Activated CD4-positive, alpha-beta memory T cell treated with anti-CD3 and anti-CD28 coated beads for 36 hours (primary cell): ENCODE measurements at places on chromosomes 7 and 10.

DNA sequence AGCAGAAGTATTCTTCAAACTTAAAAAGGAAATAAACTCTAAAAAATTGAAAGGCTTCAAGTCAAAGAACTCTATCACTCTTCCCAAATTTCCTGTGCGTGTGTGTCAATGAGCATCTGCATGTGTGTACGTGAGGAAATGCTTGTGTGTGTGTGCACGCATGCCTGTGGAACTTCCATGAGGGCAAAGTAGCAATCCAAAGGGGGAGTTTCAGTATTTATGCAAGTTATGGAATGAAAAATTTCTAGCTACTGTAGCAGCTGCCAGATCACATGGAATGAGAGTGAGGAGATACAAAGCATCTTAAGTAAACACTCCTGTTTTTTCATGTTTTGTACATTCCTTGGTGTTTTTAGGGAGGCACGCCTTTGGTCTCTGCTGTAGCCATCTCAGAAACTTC is 152.6 kb downstream of the RAPGEF5 start:
- no peak for DNase-seq

DNA sequence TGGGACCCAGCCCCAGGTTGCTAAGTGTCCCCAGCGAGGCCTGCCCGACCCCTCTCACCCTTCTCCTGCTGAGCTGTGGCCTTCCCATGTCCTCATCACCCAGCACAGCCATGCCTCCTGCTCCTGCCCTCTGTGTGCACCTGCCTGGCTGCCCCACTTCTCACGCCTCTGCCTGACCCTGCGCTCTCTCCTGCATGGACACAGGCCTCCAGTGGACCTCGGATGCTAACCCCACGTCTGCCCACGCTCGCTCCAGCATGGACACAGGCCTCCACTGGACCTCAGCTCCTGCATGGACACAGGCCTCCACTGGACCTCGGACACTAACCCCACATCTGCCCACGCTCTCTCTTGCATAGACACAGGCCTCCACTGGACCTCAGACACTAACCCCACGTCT is 111.6 kb downstream of the ADARB2 start:
- no peak for DNase-seq

DNA sequence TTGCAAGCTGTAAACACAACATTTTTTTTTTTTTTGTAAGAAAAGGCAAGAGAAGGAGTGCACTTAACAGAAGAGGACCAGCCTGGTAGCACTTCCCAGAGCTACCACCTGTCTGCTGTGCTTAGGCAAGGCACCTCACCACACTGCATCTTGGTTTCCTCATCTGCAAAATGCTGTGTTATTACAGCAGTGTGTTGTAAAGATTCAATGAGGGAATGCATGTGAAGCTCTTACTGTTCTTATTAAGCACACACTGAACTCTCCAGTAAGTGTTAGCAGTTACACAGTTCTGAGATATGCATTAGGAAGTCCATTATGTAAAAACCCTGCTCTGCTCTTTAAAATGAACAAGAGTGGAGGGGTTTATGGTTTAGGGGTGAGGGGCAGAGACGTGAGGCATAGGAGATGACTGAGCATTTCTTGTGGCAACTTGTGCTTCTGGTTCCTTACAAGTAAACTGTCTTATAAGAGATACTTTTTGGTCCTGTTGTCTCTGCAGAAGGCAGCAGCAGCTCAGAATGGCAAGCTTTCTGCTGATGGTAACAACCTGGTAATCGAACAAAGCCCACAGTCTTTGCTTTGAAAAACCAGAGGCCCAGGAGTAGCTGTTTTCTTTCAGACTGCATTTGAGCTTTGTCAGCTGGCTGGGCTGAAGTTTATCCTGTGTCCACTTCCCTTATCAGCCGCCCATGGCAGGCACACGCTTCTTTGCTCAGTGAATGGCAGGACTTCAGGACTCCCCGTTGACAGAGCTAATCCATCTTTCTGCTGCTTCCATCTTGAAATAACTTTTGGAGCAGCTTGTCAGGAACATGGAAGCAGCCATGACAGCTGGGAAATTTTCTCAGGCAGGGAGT is 98.8 kb upstream of the BMPER start:
- DNase-seq = no peak

- no peak for DNase-seq
These were observed 81.5 kb downstream of the GALNT11 start for GRCh38 chr7:152106990-152107389.

GRCh38 chr7:27151931-27152815 is at the start of gene HOXA3:
Gene HOXA3, minus strand, starts transcription at chr7:27152583. Its CDS starts 41,943 bp downstream, at chr7:27110640.
- DNase-seq = no peak

- DNase-seq = no peak
These were observed 163.3 kb upstream of the PRKCQ start for GRCh38 chr10:6743291-6743849.

- no peak for DNase-seq
These were observed 485.3 kb upstream of the ADARB2 start for GRCh38 chr10:2222631-2223030.

DNA sequence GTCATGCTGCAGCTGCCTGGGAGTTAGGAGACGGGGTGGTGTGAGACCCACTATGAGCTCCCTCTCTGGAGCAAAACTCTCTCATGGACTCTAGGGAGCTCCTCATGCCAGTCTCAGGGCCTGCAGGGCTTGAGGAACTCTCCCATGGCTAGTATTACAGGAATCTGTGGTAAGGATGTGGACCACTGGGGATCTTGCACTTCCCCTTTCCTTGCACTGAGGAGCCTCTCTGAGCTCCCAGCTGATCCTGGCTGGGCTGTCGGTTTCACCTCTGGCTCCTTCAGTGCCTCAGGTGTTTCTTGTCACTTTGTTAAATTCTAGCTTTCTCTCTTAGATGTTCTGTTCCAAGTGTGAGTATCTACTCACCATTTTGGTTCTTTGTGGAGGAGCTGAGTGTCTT is 71.6 kb upstream of the IMMP2L start:
- DNase-seq = no peak

- no peak for DNase-seq
These were observed 32.2 kb downstream of the VWA2 start for GRCh38 chr10:114271075-114271778.

DNA sequence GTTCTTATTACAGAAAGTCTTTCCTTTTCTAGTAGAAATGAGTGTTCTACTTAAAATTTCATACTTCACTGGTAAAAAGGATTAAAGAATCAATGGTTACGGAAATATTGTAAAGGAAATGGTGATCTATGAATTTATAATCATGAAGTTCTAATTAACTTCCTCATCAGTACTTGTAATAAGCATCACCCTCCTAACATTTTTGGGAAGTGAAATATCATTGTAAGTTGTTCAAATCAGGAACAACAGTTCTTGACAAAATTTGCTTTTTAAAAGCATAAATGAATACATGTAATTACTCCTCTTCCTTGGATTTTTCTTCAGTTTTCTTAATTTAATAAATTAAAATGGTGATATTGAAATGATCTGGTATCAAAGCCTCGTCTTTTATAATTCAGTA is 5.6 kb upstream of the PCGF5 start:
- no peak for DNase-seq

DNA sequence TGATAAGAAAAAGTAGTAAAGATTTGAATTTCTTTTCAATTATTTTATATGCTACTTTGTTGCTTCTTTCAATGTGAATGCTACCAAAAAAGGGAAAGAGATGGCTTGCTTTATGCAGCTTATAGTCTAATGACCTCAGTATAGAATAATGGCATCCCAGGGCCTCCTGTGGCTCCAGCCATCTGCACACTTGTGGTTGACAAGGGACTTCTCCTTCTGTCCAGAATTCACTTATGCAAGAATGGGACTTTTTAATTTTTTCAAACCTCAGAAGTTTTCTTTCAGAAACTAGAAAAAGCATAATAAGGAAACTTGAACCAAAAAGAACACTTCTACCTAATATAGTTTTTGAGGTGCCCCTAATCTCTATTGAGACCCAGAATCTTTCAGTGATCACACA is 310.9 kb downstream of the CTNNA3 start:
- no peak for DNase-seq

DNA sequence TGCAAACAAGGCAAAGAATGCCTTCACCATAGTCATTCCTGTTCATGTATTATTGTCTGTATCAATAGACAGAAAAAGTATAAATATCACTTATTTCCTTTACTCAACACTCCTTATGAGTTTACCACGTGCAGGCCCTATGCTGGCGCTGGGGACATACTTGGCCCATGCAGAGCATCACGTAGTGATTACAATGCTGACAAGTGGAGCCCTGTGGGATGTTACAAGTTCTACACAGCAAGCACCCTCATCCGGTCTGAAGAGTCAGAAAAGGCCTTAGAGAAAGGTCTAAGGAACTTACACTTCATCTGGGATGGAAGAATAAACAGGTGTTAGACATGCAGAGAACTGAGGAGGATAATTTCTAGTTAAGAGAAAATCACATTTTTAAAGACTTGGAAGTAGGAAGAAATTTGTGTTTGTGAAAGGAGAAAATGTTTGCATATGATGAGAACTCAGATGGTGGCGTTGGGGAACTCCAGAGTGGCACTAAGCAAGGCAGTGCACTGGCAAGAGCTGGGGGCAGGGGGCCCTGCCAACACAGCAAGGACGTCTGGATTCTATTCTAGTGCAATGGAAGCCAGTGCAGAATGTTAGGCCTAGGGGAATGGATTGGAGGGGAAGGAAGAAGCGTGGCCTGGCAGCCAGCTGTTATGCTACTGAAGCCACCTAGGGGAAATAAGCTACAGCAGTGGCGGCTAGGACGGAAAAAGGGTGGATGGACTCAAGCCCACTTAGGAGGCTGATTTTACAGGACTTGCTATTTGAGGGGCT is 116.2 kb downstream of the ELMO1 start:
- peak; percentile 33 for DNase-seq

DNA sequence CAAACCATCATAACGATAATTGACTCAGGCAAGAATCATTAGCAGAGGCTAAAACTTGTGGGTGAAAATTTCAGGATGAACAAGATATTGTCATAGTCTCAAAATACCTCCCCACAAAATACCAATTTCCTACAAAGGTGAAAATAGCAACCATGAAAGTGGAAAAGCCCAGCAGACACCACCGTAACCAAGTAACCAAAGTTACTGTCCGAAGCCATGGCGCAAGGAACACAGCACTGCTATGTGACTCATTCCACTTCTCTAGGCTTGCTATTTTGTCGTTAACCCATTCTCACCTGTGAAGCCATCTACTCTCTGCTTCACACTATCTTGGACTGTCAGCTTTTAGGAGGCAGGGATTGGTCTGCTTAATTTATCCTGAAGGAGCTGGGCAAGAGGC is 113.8 kb upstream of the CACUL1 start:
- no peak for DNase-seq

DNA sequence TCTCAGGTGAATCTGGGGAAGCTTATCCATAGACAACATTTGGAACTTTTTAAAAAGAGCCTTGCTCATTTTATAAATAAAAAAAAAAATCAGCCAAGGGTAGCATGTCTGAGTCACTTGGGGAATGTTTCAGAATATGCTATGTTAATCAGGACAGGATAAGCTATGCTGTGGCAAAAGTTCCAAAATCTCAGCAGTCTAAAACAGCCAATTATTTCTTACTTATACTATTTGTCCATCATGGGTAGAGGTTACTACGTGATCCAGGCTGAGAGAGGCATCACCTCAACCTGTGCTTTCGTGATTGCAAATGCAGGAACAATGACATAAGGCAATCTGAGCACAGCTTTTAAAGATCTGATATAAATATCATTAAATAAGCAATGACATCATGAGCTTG is 6.5 kb downstream of the SLC13A1 start:
- no peak for DNase-seq

- no peak for DNase-seq
These were observed 204.4 kb downstream of the OTUD1 start for GRCh38 chr10:23643111-23643780.

GRCh38 chr10:109386921-109387320 is 536.4 kb downstream of the XPNPEP1 start:
- no peak for DNase-seq

GRCh38 chr10:13917791-13918190 is 331.0 kb downstream of the PRPF18 start:
- no peak for DNase-seq

GRCh38 chr10:7610651-7611389 is 55.9 kb downstream of the ITIH5 start:
- no peak for DNase-seq

DNA sequence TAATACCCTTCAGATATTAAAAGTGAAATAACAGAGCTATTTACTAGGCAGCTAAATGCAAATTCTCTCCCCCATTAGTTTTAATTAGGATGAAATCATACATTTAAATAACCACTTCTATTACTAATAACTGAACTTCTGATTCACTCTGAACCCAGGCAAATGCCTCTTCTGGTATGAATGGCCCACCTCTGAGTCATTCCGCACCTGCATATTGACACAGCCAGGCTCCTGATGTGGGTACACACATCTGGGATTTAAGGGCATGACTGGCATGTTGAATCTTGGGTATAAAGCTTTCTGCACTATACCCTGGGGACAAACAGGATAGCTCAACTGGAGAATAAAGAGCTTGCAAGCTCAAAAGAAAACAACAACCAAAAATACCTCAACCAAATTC is 140.9 kb downstream of the AUTS2 start:
- peak; percentile 65 for DNase-seq

DNA sequence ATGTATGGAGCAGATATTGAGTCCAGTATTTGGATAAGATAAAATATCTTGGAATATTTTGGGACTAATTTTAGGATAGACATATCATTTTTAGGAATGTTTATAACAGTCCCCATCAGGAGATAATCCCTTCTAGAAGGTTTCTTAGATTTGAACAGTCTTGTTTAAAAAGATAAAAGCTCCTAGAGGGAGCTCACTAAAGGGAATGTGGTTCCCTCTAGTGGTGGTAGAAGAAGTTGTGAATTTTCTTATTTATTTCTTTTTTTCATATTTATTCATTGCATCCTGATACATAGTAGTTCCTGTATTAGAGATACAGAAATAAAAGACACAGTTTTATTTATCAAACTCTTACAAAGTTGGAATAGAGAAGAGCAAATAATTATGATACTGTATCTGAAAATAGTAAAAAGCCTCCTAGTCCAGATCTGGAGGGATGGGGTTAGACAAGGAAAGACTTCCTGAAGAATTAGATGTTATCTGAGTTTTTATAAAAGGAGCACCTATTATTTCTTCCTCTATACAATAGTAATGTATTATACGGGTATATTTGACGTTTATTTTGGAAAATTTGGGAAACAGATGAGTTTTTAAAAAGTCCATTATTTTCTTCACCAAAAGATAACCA is 24.5 kb upstream of the KLF14 start:
- DNase-seq = no peak

DNA sequence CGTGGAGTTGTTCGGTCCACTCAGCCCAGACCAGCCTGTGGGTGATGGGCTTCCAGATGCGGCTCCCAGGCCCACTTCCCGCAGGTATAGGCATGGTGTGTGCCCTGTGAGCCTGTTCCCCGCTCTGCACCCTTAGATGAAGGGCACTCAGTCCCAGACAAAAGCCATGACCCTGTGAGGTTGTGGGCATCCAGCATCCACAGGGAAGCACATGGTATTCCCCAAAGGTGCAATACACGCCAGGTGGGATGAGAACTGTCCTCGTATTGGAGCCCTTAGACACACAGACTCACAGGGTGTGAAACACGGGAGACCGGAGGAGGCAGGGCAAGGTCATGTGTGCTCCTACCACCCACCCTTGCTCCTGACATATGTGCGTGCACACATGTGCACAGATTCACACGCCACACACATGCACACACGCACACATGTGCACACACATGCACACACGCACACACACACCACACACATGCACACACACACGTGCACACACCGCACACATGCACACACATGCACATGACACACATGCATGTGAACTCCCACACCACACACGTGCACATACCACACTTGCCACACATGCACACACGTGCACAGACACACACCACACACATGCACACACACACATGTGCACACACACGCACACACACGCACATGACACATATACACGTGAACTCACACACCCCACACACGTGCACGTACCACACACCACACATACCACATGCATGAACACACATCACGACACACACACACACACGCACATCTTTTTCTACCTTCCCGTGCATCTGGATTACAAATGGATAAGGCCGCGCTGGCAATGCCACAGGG is 319.4 kb downstream of the WDR37 start:
- no peak for DNase-seq
